ENCODE measurements at places on chromosomes 6 and 20.

- DNase-seq, result no peak
Observed at GRCh38 chr6:21461844-21462518, 131.6 kb upstream of the SOX4 start.

DNA sequence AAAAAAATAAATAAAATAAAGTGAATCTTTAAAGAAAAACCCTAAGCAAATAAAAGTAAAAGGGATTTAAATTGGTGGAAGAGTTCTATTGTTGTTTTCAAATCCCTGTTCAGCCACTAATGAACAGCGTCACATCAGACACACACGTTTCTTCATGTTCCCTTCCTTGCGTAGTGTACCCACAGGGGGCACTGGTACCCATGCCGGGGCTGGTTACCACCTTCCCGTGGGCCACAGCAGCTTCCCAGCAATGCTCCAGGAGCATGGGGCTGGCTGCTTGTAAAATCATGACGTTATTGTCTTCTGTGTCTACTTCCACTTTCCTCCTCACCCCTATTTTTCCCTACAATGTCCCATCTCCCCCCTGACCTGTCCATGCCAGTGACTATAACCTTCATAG is 988.7 kb downstream of the KIF16B start:
- no peak for DNase-seq

DNA sequence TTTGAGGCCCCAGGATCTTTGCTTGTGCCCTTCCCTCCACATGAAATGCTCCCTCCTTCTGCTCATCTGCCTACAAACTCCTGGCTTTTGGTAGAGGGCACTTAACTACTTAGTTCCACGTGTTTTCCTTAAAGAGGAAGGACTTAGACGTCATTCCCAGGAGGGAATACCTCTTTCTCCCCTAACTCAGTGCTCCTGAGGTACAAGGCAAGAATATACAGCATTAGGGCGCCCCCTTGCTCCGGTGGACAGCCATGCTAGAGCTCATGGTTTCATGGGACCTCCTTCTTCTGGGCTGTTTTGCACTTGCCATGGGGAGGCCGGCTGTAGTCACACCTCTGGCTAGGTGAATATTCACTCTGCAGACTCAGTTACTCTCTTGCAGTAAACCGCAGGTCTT is 93.8 kb upstream of the LY86 start:
- peak; percentile 50 for DNase-seq

- DNase-seq, result no peak
Observed at GRCh38 chr6:25124216-25124715, 154.9 kb upstream of the CARMIL1 start.

GRCh38 chr6:146814148-146814750 is 215.5 kb downstream of the ADGB start:
- peak; percentile 21 for DNase-seq

GRCh38 chr6:5155906-5156305 is 70.8 kb downstream of the PPP1R3G start:
- no peak for DNase-seq

GRCh38 chr20:7935027-7935551 is 5.2 kb downstream of the HAO1 start:
- no peak for DNase-seq

DNA sequence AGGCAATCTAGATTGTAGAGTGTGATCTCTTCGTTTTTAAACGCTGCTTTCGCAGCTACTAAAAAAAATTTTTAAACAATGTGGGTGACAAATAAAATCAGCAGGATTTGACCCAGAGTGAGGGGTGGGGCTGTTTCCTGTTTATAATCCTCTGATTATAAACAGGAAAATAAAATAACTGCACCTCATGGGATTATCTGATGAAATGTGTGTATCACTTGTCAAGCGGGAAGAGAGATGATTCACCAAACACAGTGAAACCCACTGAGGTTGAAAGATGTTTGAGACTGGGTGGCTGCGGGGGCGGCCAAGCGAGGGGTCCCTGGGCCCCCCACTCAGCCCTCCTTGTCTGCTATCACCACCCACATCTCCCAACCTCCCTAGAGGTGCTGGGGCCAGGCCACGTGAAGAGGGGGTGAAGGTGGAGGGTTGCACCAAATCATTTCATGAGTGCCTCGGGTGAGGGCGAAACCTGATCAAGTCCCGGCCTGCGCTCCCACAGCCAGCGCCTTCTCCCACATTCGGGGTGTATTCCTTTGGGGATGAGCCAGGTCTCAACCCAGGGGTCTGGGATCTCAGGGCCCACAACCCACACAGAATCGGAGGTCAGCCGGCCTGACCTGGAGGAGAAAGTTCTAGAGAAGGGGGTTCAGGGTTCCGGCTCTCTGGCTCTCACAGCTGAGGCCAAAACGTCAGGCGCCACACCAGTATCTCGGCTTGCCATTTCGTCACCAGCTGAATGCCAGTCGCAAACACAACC is 212.5 kb downstream of the BMP7 start:
- DNase-seq, result no peak

- no peak for DNase-seq
Observed at GRCh38 chr6:85096976-85097375, 332.6 kb upstream of the TBX18 start.

GRCh38 chr20:5113615-5113986 is 6.2 kb downstream of the PCNA start:
- no peak for DNase-seq

DNA sequence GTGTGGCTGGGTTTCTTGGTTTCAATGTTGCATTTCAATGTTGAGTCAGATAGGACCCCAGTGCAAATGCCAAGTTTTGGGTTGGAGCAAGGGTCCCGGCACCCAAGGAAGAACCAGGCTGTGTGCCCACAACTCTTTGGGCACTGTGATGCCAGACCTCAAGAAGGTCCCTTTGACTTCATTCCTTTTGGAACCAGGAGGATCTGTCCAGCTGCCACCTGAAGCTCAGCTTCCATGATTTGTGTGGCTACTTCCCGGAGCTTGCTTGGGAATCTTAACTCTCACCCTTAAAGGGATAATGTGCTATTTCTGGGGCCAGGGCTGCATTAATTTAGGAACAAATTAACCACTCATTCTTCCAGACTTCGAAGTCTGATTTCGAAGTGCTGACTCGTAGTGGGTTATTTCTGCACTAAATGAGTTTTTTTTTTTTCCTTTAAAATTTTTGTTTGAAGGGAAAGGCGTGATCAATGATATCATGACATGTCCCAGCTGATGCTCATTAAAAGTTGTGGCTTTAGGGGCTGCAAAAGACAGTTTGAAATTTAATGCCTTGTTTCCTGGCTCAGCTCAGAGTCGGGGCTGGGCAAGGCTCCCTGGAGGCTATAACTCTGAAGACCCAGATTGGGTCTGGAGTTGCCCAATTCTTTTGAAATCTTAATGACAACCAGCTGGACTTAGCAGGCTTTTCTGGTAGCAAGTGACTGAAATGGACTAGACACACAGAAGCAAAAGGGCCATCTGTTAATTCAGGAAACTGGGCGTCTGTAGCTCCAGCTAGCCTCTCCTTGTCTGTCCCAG is 24.0 kb upstream of the PHACTR3 start:
- DNase-seq, result no peak

DNA sequence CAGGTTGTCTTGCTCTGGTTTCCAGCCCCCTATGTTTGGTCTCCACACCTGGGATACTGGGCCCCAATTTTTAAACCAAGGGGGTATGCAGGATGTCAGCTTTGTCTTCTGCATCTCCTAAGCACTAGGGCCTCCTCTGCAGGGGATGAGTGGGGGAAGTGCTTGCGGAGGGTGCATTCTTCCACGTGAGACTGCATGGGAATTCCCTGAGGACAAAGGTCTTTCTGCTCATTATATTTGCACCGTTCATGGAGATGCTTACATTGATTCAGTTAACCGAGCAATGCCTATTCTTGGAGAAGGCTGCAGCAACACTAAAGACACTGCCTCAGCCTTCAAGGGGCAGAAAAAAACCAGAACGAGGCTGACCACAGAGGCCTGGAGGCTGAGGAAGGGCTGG is 45.4 kb downstream of the RAB44 start:
- no peak for DNase-seq

GRCh38 chr20:38674092-38674764 is 50.1 kb upstream of the SLC32A1 start:
- DNase-seq, result peak; percentile 58

GRCh38 chr6:136031982-136032381 is 180.5 kb downstream of the PDE7B start:
- DNase-seq, result peak; percentile 37

DNA sequence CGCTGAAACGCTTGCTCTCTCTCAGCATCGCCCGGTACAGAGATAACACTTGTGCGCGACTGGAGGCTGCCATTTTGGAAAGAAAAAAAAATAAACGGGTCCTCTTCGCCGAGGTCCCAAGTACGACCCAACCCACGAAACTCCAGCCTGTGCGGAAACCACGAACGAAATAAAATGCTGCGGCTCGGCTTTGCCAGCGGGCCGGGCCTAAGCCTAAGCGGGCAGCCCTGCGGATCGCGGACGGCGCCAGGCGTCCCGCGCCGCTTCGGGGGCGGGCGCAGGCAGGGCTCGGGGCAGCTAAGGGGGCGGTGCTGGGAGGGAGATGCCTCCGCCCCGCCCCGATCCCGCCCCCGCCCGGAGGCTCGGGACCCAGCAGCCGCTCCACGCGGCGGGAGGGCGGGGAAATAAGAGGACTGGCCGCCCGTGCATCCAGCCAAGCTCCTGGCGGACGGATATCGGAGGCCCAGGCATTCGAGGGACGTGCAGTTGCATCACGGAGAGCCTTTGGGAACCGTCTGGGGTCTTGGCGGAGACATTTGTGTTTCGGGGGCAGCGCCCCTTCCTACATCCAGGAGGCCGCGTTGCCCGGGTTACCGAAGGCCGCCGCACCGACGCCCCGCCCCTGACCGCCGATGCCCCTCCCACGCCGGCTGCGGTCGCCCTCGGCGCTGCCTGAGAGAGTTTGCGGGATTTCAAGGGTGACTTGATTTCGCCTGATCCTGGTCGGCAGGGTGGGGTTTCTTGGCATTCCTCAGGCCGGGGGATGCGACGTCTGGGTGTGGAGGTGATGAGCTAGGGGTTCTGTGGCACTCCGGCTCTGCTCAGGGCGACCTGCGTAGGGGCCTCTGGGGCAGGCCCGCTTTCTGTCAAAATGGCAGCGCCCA is at the start of the genes FARS2 and LYRM4:
Gene FARS2 (plus strand): TSS at position 853 of the 884 bp plus-strand sequence.
Gene LYRM4 (minus strand): TSS at position 290 of the 884 bp plus-strand sequence. CDS start 217 bp downstream, at position 73.
- peak; percentile 94 for DNase-seq

DNA sequence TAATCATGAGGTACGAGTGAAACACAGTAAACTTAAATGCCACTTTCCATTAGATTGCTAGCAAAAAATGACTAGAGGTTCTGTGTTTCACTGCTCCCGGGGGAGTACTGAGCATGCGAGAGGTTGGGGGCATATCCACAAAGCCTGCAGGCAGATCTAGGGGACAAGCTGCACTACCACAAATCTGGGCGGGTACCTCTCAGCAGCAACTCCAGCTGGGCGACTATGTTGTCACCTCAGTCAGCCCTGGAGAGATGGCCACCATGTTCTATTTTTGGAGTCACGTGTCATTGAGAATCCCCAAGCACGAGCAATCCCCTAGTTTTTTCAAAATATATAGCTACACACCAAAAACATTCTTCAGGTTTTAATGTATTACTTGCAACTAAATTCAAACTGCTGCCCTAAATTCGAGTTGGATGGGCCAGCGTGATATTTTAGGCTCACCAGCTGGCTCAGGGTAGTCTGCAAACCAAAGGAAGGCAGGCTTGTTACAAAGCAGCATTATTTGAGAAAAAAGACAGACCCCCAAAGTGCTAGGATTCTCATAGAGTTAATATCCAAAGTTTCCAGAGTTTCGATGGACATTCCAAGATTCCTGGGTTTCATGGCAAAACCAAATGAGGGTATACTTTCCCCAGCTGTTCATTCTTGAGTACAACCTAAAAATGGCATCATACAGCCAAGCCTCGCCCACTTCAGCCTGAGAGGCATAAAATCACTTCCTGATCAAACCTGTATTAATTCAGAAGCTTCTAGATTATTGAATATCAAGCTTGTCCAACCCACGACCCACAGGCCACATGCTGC is 24.1 kb upstream of the MYLIP start:
- DNase-seq, result no peak

DNA sequence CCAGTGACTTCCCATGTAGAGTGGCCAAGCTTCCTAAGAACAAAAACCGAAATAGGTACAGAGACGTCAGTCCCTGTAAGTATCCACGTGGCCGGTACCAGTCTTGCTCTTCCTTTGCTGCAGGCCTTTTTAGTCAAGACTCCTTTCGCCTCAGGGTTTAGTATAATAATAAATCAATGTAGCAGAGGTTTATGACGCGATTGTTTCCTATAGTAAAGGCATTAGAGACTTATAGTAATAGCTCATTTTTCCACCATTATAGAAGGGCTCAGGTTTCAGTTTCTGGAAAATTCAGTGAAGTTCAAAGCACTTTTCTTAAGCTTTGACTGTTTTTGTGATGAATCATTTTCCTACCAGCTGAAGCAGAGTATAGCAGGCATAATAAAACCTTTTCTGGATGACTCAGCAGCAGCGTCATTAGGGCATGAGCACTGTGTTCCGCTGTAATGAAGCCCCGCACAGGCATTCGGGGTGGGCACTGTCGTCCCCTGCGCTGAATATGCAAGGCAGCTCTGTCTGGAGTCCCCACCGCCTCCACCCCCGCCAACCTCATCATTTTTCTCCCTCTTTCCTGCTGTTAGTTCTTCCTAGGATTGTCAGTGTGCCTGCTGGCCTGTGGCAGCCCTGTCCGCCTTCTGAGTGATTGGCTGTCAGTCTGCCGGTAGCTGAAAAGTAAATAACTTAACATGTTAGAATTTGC is 51.3 kb downstream of the PTPN1 start:
- DNase-seq, result peak; percentile 17

GRCh38 chr20:48791014-48791413 is 36.8 kb downstream of the PREX1 start:
- DNase-seq, result peak; percentile 78

GRCh38 chr6:3749067-3749841 is 2.3 kb downstream of the PXDC1 start:
- DNase-seq, result peak; percentile 9

DNA sequence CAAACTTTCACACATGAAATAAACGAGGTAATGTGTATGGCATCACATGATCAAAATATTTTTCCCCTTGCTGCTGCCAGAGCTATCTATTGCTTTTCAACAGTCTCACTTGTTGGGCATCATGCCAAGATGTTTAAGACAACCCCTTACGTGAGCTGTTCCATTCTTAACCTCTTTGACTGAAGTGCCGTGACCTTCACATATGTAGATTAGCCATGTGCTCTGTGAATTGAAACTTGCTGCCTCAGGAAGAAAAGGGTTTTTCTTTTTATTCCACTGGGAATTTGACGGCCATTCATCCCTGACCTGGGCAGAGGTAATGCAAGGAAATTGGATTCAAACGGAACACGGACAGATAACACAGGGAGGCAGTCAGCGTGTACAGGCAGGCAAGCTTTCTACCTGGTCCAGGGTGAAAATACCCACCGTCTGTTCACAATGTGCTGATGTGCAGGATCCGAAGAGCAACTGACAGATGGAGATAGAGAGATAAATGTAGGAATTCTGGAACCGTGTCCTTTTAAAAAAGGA is 14.2 kb downstream of the ARID1B start:
- peak; percentile 67 for DNase-seq
